ENCODE measurements at places on chromosomes 7 and 10. TPM values are rescaled to one million over a fixed set of nuclear protein-coding genes. Genes with fewer than 3 reads are reported as not detected.
A peak's percentile ranks its signal among the peaks of the same experiment; 100 is the strongest.

DNA sequence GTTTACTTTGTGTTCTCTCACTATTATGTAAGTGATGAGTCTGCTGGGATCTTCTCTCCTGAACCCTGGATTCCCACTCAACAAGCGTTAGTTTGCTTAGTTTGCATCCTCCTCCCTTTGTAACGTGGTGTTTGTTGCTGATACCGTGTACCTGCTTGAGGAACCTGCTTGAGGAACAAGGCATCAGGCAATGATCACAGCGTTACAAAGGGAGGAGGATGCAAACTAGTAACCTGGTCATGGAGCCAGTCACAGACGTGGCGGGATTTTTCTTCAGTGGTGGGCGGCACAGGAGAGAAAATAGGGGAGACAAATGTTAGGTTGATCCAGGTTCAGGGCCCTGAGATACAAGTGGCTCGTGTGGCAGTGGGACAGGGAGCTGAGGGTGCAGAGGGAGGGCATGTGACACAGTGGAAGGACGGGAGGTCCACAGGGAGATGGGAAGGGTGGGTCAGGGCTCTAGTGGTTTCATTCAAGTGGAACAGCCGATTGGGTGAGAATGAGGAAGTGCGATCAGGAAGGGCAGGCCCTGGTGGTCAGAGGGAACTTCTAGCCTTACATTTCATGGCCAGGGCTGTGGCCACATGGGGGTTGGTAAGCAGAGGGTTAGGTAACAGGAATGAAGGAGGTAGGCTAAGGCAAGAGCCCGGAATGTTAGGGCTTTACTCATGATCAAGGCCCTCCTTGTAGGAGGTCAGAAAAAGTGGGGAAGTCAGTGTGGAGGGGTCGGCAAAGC lies 38.0 kb downstream of the SNX10 start:
- DNase-seq: no peak

GRCh38 chr7:17940302-17940883 lies at the start of gene SNX13:
Gene SNX13, minus strand, starts transcription at chr7:17940494. Its CDS starts 199 bp downstream, at chr7:17940295.
- peak; percentile 96 for DNase-seq

DNA sequence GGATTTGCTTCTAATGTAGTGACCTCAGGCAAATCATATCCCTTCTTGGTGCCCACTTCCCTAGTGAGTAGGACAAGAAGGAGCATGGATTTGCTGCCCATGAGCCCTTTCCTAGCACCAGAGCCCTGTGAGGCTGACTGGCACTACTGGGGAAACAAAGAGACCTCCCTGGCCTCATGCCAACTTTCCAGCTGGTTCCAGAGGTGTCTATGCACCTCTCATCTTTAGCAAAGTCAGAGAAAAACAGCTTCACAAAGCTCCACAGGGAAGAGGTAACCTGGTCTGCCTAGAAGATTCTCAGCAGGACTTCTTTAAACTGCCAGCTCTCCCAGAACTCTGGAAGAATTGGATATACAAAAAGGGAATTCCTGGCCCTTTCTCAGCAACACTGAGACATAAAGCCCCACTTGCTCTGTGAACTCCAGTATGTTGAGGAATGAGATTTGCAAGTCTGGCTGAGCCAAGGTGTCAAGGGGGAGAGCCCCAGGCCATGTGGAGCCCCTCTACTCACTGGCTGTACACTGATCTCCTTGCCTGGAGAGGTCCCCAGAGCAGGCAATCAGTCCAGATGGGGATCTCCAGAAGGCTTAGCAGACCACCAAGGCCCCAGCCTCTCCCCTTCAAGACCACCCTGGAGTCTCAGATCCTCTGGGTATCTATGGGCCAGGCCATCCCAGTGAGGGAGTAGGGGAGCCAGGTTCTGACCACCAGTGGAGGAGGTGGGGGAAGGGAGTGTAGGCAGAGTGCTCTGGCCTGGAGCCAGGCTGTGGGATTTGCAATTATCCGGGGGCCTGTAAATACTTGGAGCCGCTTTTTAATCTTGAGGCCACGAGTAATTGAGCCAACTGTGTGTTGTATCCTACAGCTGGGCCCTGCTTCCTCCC lies 24.4 kb upstream of the RBM20 start:
- no peak for DNase-seq

DNA sequence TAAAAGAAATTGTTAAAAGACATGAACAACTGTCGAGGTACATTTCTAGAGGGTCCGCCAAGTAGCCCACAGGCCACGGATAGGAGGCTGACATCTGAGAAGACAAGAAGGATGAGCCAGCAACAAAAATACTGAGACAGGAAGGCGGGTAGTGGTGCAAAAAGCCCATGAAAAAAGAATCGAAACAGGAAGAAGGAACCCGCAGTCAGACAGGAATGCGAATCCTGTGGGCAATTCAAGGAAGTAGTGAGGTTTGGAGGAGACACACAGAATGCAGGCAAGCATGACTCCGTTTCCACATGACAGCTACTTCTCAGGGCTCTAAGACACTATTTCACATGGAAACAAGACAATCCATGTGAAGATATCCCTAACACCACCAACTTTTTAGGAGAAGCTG lies 125.2 kb downstream of the DOCK4 start:
- no peak for DNase-seq

DNA sequence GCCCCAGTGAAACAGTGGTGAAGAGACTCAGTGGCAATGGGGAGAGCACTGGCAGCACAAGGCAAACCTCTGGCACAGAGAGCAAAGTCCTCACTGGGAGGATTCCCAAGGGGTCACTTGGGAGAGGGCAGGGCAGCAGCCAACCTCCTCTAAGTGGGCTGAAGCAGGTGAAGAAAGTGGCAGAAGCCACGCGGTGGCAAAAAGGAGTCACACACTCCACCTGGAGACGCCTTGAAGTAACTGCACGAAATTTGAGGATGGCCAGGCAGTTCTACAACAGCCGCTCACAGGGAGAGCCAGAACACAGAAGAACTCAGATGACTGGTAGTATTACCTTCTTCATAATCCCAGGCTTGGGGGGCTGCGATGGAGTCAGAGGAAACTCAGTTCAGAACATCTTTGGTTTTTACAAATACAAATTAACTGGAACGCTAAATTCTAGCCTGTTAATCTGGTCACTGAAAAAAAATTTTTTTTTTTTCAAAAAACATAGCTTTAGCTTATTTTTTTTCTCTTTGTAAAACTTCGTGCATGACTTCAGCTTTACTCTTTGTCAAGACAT lies 574 bp upstream of the IL6 start:
- DNase-seq: peak; percentile 15

- no peak for DNase-seq
These were observed 75.0 kb upstream of the ADAM12 start for GRCh38 chr10:126463286-126463685.

GRCh38 chr7:17832820-17833355 lies 107.4 kb downstream of the SNX13 start:
- DNase-seq: no peak

- DNase-seq: no peak
These were observed 30.3 kb upstream of the SUN1 start for GRCh38 chr7:801940-802381.

DNA sequence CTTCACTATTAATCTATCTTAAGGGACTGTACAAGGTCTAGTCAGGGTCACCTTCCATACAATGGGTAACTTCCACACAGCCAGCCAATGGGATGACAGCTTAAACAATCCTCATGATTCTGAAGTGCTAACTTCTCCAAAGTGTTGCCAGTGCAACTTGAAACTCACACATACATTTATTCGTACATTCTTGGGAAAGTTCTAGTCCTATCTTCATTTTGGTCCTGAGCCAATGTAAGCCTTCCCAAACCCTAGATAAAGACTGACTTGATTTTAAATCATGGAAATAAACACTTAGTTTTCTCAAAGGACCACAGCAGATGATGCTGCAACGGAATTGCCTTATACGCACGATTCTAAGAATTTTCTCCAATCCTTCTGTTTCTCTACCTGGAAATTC lies 117.5 kb upstream of the COL1A2 start:
- no peak for DNase-seq

DNA sequence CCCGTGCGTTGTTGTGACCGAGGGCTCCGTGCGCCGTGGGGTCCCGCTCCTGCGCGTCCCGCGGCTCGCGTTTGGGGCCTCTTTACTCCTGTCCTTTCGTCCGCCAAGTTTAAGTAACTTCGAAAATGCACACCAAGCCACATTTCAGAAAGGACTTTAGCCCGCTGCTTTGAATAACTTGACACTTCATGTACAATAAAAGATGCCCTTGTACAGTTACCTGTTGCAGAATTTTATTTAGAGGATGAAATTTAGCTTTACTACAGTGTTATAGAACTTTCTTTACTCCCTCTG lies 459 bp downstream of the SUGCT start:
- DNase-seq: peak; percentile 26

- peak; percentile 11 for DNase-seq
These were observed 878 bp downstream of the SEC61A2 start for GRCh38 chr10:12130237-12130872.

- DNase-seq: no peak
These were observed 89.0 kb upstream of the ZNF804B start for GRCh38 chr7:88670536-88670935.

DNA sequence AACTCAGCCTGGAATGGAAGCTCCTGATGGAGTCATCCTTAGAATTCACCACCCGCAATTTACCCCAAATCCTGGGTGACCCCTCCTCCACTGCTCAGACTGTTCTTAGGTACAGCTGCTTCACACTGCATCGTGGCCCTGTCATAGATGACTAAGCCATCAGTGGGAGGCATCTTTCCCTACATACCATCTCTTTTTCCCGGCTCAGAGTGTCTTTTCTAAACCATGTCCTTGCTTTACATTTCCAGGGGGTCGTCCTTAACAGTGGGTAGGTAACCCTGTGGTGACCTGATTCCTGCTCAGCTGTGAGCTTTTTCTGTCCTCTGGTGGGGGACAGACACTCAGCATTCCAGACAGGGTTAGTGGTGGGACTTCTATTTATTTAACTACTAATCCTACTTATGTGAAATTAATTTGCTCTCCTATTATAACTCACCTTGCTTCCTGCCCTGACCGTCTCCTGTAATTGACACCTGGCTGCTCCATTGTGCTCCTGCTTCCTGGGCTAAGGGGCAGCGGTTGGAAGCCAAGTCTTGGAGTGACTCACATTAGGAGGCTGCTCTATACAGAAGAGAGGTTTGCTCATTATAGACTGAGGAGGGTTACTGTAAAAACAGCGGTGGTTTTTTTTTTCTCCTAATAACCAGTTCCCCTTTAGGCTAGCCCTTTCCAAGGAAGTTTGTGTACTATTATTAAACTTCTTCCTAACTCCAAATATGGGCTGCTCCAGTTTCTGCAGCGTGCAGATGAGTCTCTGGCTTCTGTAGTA lies 40.6 kb downstream of the PYROXD2 start:
- no peak for DNase-seq

DNA sequence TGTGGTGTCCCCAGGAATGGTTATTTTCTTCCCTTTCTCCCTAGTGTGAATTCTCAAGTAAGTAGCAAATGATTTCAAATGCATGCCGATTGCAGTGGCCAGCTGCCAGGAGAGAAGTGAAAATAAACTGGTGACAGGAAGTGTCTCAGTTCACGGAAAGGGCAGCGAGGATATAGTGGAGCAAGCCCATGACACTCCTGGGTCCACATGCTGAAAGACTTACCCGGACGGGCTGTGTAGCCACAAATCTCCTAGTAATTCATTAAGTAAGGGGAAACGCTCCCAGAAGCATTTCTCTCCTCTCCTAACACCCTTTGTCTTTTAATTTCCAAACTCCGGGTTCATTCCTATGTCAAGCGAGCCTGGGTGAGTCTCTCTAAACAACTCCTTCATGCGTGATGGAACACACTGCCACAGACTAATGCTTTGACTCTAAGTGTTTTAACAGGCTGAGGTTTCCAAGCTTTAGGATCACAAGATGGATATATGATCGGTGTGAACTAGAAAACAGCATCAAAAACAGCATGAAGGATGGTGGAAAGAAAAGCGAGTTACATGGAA lies 125.6 kb downstream of the CYP26A1 start:
- DNase-seq: peak; percentile 69

- DNase-seq: peak; percentile 19
These were observed 28.9 kb downstream of the PHYH start for GRCh38 chr10:13270877-13271551.

DNA sequence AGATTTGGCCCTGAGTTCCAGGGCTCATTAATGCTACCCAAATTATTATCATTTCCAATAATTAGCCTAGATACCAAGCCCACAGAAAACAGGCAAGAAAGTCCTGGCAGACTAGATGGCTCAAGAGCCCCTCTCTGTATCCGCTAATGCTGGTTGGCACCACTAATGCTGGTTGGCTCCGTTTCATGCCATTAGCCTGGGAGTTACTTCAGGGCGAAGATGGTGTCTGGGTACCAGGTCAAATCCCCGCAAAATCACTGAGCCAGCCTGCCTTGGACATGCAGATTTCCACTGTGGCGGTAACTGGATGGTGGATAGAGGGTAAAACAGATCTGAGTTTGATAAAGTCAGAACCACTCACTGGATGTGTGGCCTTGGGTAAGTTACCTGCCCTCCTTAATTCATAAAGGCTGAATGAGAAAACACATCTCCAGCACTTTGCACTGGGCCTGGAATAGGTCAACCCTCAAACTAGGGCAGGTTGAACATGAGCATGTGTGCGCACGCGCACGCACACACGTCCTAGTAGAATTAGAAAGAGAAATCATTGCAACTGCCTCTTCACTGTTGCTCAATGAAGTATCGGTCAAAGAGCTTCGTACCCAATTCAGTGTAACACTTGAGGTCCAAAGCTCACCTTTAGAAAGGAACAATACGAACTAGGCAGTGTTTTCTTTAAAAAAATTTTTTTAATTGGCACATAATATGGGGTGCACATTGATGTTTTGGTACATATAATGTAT lies 91.5 kb downstream of the PRPF18 start:
- DNase-seq: peak; percentile 72

- no peak for DNase-seq
These were observed 194.1 kb downstream of the DGKI start for GRCh38 chr7:137652721-137653120.

DNA sequence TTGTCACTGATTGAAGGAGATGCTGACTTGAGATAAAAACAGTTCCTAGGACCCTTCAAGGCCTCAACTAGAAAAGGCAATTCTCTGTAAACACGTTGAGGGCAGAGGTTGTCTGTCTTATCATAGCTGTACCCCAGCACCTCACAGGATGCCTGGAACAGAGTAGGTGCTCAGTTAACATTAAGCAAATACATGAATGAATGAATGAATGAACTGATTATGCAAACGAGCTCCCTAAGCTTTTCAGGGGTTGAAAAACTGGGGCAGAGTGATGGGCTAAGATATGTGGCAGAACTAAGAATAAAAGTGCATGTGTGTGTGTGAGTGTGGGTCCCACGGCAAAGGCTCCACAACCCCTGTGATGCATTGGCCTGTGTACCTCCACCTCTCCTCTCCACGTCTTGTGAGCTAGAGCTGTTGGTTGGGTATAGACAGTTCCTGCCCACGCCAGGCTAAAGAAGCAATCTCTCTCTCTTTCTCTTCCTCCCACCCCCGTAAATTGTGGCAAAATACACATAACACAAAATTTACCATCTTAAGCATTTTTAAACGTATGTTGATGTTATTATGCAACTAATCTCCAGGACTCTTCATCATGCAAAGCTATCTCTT lies 20.9 kb upstream of the SMC3 start:
- no peak for DNase-seq

Gene SH2D4B
- 0.01 TPM for polyA plus RNA-seq

Gene GIMAP5
- polyA plus RNA-seq: 9.0 TPM

Gene CYP3A7
- 1.8 TPM for polyA plus RNA-seq

Gene MRLN
- polyA plus RNA-seq: 0.33 TPM

Gene SPAM1
- polyA plus RNA-seq: 1.0 TPM

Gene CARD11
- 4.8 TPM for polyA plus RNA-seq

Gene PHYHIPL
- polyA plus RNA-seq: 19.1 TPM

Gene MCM10
- 4.7 TPM for polyA plus RNA-seq

Gene CD36
- polyA plus RNA-seq: 84.9 TPM

Gene GBX1
- polyA plus RNA-seq: 0.07 TPM
